ENCODE measurements at places on chromosomes 4 and X. TPM values are rescaled to one million over a fixed set of nuclear protein-coding genes. Genes with fewer than 3 reads are reported as not detected.

GRCh38 chr4:107814758-107815157 lies 10.0 kb upstream of the SGMS2 start:
- no peaks in the 10 kb centered on the region for H3K4me1 ChIP-seq
- H3K27me3 ChIP-seq: no peaks in the 10 kb centered on the region
- H3K27ac ChIP-seq: no peak overlapping the region
- H3K36me3 ChIP-seq: no peaks in the 10 kb centered on the region
- H3K4me3 ChIP-seq: no peak overlapping the region

GRCh38 chr4:36758312-36759178 lies 477.1 kb downstream of the DTHD1 start:
- DNase-seq: no peak
- H3K4me3 ChIP-seq: no peak overlapping the region
- H3K27me3 ChIP-seq: no peaks in the 10 kb centered on the region
- H3K27ac ChIP-seq: no peak overlapping the region
- H3K36me3 ChIP-seq: no peaks in the 10 kb centered on the region
- no peaks in the 10 kb centered on the region for H3K4me1 ChIP-seq

- H3K4me3 ChIP-seq: no peak overlapping the region
- no peaks in the 10 kb centered on the region for H3K27me3 ChIP-seq
- H3K36me3 ChIP-seq: no peaks in the 10 kb centered on the region
- H3K4me1 ChIP-seq: no peaks in the 10 kb centered on the region
Measured at GRCh38 chrX:132173647-132174046, 45.6 kb downstream of the RAP2C start.

DNA sequence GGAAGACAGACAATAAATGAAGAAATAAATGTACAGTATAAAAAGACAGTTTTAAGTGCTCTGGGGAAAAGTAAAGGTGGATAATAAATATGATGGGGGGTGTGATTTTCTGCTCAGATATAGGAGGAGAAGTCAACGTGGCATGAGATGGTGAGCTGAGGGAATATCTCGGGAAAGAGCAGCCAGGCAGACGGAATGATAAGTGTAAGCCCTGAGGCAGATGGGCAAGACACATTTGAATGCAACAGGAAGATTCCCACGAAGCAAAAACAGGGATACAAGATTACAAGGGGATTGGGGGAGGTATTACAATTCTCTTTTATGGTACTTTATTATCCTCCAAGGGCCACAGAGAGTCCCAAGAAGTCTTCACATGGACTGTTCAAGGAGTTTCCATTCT lies 11.1 kb downstream of the ANXA3 start:
- no peak overlapping the region for H3K27ac ChIP-seq
- H3K4me3 ChIP-seq: no peak overlapping the region
- H3K36me3 ChIP-seq: no peaks in the 10 kb centered on the region
- no peaks in the 10 kb centered on the region for H3K27me3 ChIP-seq
- DNase-seq: no peak
- no peaks in the 10 kb centered on the region for H3K4me1 ChIP-seq

DNA sequence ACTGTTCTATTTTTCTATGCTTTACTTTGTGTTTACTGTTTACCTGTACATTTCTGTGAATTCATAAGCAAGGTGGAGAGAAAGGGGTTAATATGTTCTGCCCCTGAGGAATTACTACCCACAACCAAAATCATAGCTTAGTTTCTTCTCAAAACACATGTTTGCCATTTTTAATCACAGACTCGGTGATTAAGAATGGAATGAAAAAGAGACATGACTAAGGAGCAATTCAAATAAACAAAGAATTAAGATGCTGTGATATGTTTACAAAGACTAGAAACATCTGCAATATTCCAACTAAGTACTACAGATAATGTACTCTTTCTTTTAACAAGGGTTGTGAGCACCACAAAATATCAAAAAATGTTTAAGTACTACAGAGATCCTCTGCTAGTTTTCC lies 11.7 kb upstream of the FAT4 start:
- no peak for DNase-seq
- H3K4me3 ChIP-seq: no peak overlapping the region
- H3K36me3 ChIP-seq: no peaks in the 10 kb centered on the region
- no peak overlapping the region for H3K27ac ChIP-seq
- no peaks in the 10 kb centered on the region for H3K27me3 ChIP-seq

DNA sequence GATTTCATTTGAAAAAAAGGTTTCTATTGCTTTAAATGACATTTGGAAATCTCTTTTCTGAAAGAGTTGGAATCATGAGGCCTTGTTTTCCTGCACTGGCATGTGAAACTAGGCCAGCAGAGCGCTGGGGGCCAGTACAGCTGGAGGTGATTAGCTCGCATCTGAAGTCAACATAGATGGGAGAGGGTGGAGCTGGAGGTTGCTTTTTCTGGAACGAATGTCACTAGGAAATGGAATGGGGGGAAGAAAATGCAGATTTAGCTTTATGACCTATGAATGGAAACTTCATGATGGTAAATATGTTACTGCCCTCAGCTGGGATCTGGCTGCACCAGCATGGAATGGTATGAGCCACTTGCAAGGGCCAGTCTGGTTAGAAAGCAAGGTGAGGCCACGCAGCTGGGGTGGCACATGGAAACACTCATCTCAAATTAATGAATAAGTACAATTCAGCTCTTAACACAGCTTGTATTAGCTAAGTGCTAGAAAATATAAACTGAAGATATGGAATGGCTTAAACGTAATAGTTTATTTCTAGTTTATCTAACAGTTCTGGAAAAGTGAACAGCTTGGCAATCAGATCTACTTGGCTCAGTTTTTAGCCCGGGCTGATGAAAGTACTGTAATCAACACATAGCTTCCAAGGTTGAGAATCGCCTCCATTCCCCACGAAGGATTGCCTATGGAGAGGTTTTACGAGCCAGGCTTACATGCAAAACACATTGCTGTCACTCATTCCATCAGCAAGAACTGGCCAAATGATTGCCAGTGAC lies 32.5 kb downstream of the SLC10A6 start:
- H3K27ac ChIP-seq: peak overlapping the region; percentile 53
- H3K4me3 ChIP-seq: no peak overlapping the region
- no peaks in the 10 kb centered on the region for H3K27me3 ChIP-seq
- peak; percentile 39 for DNase-seq

The SSX4B gene
- total RNA-seq: not detected

- H3K4me3 ChIP-seq: peak overlapping the region; percentile 51
- no peak overlapping the region for H3K27ac ChIP-seq
- H3K36me3 ChIP-seq: no peaks in the 10 kb centered on the region
Measured at GRCh38 chrX:106802063-106802387, 448 bp upstream of the TBC1D8B start.

- H3K27me3 ChIP-seq: no peaks in the 10 kb centered on the region
- DNase-seq: no peak
- H3K27ac ChIP-seq: no peak overlapping the region
- no peaks in the 10 kb centered on the region for H3K36me3 ChIP-seq
Measured at GRCh38 chr4:84394386-84394785, 104.7 kb downstream of the NKX6-1 start.

The GYPA gene
- not detected for total RNA-seq

The FAM236C gene
- total RNA-seq: not detected

DNA sequence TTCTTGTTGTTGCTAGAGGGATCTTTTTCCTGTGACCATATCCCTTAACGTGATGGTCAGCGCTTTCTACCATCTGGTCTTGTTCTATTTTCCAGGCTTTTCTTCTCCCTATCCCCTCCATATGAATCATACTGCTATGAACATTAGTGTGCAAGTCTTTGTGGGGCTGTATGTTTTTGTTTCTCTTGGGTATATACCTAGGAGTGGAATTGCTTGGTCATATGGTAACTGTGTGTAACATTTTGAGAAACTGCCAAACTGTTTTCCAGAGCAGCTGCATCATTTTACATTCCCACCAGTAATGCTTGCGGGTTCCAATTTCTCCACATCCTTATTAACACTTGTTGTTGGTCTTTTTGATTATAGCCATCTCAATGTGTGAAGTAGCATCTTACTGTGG lies 121.4 kb downstream of the SPRY1 start:
- H3K36me3 ChIP-seq: no peaks in the 10 kb centered on the region
- DNase-seq: no peak
- no peak overlapping the region for H3K27ac ChIP-seq
- no peaks in the 10 kb centered on the region for H3K4me1 ChIP-seq

- no peaks in the 10 kb centered on the region for H3K36me3 ChIP-seq
- peaks cover 18% of the 10 kb centered on the region for H3K27me3 ChIP-seq
- H3K4me3 ChIP-seq: no peak overlapping the region
- no peaks in the 10 kb centered on the region for H3K4me1 ChIP-seq
- no peak for DNase-seq
Measured at GRCh38 chr4:13531625-13531998, 12.7 kb downstream of the NKX3-2 start.

DNA sequence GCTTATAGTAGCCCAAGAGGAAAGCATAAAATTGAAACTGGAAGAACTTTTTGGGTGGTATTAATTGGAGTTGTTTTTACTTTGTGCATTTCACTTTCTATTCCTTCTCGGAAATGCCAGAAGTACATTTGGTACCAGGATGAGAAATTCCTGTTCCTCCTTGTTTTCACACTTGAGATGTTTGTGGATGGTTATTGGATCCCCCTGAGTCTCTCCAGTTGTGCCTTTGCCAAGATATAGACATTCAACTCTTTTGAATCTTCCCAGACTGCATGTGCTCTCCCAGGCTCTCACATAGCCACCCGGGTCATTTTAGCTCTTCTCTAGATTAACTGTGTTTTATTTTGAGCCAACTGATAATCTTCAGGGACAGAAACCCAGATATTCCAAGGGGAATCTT lies 120.5 kb downstream of the AFF1 start:
- no peak overlapping the region for H3K4me3 ChIP-seq
- peak overlapping the region; percentile 80 for H3K27ac ChIP-seq
- H3K27me3 ChIP-seq: no peaks in the 10 kb centered on the region

The GAGE1 gene
- total RNA-seq: not detected

GRCh38 chr4:159358226-159358625 lies 255.3 kb downstream of the RAPGEF2 start:
- DNase-seq: no peak
- H3K4me1 ChIP-seq: no peaks in the 10 kb centered on the region
- H3K4me3 ChIP-seq: no peak overlapping the region
- no peaks in the 10 kb centered on the region for H3K36me3 ChIP-seq
- H3K27ac ChIP-seq: no peak overlapping the region
- no peaks in the 10 kb centered on the region for H3K27me3 ChIP-seq

DNA sequence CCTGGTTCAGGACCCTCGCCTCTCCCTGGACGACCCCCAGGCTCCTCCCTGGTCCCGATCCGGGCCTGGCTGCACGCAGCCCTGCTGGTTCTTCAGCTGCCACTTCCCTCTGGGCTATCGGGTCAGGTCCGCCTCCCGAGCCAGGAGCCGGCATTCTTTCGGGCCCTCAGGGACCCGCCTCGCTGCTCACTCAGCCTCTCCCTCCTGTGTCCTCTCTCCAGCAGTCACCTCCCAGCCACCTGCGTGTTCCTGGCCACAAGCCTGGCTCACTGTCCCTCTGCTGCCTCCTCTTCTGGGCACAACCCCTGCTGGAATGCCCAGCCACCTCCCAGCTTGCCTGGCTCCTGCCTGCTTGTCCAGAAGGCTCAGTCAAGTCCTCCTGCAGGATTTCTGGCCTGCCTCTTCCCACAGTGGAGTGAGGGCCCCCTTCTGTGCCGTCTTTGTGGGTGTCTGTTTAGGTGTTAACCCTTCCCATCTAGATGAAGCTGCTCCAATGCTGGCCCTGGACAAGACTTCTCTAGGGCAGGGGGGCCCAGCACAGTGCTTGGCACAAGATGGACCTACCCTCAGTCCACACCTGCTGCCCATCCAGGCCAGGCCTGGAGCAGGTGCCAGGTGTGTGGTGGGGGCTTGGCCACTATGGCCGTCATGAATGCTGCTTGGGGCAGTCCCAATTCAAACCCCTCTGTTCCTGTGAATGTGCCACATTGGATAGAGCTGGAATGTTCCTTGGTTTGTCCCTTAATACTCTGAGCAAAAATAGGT lies 2.2 kb downstream of the WFS1 start:
- no peaks in the 10 kb centered on the region for H3K36me3 ChIP-seq
- no peaks in the 10 kb centered on the region for H3K27me3 ChIP-seq
- DNase-seq: no peak
- peak overlapping the region; percentile 99 for H3K4me3 ChIP-seq
- peaks cover 19% of the 10 kb centered on the region for H3K4me1 ChIP-seq

The MTTP gene
- not detected for total RNA-seq

DNA sequence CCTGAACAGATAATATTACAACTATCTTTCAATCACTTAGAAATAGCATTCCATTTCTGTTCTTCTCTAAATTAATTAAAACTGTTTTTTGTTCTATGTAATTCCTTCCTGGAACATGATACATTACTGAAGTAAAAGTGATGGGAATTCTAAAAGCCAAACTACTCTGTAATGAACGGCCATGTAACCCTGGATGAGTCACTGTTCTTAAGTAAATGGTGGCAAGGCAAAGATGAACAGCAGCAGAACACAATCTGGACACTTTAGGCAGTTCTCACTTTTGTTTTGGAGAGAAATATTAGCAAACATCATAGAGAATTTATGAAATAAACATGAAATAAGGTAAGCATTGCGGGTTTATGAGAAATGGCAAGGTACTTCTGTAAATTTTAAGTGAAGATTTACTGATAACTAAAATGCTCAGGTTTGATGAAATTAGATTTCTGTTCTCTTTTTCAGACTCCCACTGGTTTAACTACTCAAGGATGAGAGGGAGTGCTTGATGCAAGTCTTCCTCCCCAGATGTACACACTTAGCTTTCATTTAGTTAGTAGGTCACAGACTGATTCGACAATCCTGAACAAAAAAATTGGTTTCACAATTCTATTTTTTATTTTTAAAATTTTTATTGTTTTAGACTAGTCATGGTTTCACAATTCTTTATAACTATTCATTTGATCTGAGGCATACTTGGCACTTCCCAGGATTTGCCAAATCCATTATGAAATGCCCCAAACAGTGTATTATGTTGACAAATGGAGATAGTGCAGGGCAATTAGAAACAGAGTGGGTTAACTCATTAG lies 964 bp upstream of the GPR82 start:
- no peak overlapping the region for H3K4me3 ChIP-seq
- H3K27me3 ChIP-seq: no peaks in the 10 kb centered on the region
- no peaks in the 10 kb centered on the region for H3K4me1 ChIP-seq

DNA sequence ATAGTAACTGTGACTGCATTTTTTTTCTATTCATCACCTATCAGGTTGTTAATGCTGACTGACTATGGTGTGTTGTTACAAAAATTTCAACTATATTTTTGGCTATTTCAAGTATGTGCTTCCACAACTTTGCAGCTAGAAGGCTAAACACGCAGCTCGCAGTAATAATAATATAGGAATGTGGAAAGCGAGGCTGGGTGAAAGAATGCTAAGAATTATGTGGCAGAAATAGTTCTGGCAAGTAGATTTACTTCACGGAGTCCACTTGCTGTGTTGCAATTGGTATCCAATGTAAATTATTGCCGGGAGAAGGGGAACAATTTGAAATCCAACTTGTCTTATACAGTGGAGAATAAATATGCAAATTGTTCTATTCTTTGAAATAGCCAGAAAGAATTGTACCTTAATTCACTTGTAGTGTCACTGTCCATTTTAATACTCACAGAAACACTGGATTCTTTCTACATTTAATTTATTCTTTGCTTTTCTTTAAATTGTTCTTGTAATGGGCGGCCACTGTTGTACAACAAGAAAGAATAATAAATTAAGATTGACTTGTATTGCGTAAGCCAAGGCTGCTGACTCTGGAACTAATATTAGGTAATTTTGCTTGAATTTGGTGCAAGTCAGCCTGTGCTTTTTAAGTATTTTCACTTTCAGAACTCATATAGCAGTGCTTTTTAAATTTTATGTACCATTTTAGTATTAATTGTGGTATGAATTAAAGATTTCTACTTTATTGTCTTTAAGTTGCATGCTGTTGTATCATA lies 154.9 kb downstream of the FRMPD4 start:
- H3K4me1 ChIP-seq: no peaks in the 10 kb centered on the region
- H3K4me3 ChIP-seq: no peak overlapping the region
- no peak overlapping the region for H3K27ac ChIP-seq
- DNase-seq: no peak

- H3K27me3 ChIP-seq: no peaks in the 10 kb centered on the region
- no peaks in the 10 kb centered on the region for H3K36me3 ChIP-seq
- no peak overlapping the region for H3K27ac ChIP-seq
- no peak for DNase-seq
Measured at GRCh38 chr4:155119006-155119405, 89.4 kb upstream of the NPY2R start.
